ENCODE measurements at places on chromosomes 2 and 18.

- no peak for DNase-seq
These were observed 26.8 kb downstream of the TNP1 start for GRCh38 chr2:216833061-216833460.

DNA sequence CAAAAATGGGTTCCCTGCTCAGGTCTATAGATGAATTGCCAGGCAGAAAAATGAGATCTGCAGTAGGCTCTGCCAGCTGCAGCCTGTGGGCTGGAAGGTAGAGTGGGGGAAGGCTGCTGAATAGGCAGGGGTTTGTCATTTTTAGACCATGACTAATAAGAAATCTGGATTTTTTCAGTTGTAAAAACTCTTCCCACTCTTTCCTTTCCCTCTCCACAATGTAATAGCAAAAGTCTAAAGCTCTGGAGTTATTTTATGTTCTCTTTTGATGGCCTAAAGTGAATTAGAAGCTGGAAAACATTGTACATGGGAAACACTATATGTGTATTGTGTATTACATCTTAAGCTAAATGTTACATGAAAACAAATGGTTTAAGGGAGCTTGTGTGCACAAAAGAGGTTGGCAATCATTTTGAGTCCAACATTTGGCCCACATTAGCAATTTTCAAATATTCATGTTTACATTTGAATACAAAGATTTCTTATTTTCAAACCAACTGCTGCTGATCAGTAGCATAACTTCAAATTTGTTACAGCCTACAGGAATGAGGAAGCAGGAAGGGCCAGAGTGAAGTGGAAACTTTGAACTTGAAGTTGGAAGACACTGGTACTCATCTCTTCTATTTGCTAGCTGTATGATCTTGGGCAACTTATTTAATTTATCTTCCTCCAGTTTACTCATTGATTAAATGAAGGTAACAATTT, 407.1 kb downstream of the SLC4A3 start:
- DNase-seq = no peak

DNA sequence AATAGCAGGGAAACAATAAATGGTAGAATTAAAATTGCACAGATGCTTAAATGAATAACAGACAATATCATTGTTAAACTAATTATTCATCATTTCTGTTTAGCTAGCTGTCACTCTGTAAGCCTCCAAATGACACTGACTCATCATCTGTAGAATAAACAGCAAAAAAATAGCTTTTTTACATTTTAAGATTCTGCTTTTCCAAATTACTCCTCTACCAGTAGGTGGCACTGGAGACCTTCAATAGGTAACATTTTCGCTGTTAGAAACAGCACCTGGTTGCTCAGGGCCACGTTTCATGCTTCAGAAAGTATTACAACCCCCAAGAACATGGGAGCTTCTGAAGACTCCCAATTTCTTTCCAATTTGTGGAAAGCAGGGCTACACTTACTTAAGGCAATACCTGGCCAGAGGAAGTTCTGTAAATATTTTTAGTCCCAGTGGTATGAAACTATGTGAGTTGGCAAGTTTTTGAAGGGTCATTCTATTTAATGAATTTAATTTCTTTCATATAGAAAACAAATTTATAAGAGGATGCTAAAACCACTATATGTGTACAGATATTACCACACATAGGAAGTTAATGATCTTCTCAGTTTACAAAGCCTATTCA, 45.4 kb downstream of the TTN start:
- no peak for DNase-seq

DNA sequence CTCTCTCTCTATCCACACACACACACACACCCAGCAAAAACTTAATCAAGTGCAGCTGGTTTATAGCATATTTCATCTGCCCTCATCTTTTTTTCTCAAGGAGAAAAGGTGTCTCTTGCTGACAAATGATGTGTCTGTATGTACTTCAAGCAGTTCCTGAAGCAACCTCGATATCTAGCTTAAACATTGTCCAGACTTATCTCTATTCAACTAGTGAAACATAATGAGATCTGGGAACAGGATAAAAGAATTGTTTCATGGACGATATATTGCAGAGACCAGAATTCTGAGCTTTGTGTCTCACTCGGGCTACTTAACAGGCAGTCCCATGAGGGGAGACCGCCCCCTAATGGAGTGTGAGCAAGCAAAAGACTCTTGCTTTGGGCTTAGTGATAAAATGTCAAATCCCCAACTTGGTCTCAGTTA, 929.2 kb upstream of the SOX11 start:
- DNase-seq = no peak

GRCh38 chr18:6961331-6961730, 156.3 kb downstream of the LAMA1 start:
- DNase-seq = no peak

Data from stimulated activated CD8-positive, alpha-beta memory T cell treated with anti-CD3 and anti-CD28 coated beads, Interleukin-15, amount 100 ng/mL, for 24 hours (primary cell).